Karpas-422 (cell line): ENCODE measurements at places on chromosomes 13 and 19.
A peak's percentile ranks its signal among the peaks of the same experiment; 100 is the strongest.

DNA sequence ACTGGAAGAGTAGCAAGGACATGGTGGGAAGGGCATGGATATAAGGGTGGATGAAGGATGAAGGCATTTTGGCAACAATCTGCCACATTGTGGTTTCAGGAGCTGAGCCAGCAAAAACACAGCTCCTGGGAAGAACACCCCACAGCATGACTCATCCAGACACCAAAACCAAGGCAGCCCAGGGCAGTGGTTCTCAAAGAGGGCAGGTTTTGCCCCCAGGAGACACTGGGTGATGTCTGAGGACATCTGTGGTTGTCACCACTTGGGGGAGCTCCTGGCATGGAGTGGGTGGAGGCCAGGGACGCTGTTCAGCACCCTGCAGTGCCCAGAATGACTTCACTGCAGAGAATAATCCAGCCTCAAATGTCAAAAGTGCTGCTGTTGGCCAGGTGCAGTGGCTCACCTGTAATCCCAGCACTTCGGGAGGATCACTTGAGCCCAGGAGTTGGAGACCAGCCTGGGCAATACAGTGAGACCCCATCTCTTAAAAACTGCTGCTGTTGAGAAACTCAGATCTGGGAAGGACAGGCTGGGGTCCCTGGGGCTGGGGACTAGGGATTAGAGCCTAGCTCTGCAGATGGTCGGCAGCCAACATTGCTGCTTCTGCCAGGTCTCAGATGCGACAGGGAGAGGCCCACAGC lies 16.1 kb downstream of the ZFR2 start:
- DNase-seq: peak; percentile 48

DNA sequence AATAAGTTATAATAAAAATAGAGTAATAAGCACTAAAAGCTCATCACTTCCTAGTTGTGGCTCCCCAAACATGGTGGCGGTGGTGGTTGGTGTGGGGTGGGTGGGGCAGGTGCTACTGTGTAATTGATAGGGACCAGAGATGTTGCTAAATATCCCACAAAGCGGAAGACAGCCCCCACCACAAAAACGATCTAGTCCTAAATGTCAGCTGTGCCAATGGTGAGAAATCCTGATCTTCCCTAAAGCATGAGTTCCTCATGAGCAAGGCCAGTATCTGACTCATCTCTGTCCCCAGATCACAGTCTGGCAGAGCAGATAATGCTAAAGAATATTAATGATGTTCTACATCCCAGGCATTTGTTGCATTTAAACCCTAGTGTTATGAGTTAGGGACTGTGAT lies 1.9 kb upstream of the EDDM13 start:
- no peak for DNase-seq

- no peak for DNase-seq
Observed at GRCh38 chr19:17431417-17431816, 11.6 kb downstream of the MVB12A start.

- no peak for DNase-seq
Observed at GRCh38 chr19:28332886-28333285, 880.1 kb downstream of the UQCRFS1 start.

DNA sequence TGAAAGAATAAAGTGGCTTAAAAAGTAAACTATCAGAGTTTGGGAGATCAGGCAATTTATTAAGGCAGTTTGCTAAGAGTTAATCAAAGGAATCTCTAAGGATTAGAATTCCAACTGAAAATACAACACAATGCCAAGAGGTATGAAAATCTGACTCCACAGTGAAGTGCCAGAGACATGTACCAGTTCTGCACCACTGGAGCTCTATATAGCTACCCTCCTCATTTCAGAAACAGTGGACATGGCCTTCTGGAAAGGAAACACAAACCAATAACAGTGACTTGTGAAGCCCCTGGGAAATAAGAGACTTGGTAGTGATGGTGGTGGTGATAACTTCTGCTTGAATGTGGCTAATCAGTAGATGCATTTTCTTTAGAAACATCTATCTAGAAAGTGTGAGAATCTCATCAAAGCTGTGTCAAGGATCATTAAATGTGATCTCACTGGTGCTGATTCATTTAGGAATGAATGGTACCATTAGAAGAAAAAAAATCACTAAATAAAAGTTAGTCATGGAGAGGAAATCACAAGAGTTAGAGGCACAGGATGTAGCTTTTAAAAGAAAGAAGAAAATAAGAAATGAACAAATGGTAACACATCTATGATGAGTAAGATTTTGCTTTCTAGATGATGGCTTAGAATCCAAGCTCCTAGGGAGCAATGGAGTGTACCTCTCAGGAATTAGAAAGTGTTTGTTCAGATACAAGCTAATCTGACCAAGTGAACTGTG lies 20.1 kb upstream of the N4BP2L1 start:
- DNase-seq: peak; percentile 19

DNA sequence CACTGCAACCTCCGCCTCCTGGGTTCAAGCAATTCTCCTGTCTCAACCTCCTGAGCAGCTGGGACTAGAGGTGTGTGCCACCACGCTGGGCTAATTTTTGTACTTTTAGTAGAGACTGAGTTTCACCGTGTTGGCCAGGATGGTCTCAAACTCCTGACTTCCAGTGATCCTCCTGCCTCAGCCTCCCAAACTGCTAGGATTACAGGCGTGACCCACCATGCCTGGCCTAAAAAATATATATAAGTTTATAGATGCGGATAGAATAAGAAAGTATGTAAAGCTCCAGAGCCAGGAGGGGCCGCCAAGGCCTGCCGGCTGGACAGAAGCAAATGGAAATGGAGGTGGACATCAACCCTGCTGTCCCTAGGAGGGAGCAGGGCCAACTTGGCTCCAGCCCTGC lies 66.0 kb downstream of the COL4A1 start:
- DNase-seq: no peak

DNA sequence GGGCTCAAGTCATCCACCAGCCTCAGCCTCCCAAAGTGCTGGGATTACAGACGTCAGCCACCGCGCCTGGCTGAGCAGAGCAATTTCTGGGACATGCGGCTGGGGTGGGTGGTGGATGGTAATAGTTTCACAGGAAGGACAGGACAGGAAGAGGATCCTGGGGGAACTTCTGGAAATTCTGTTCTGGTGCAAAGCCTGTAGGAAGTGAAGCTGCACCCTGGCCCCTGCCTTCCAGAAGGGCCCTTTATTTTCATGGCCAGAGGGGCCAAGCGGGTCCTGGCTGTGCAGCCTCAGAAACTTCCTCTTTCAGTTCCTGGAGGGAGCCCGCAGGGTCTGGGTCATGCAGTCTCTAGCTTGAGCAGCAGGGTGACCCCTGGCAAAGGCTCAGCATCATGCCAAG lies 15.7 kb downstream of the FEM1A start:
- DNase-seq: peak; percentile 67

- DNase-seq: no peak
Observed at GRCh38 chr13:39957868-39958677, 302.6 kb downstream of the COG6 start.

DNA sequence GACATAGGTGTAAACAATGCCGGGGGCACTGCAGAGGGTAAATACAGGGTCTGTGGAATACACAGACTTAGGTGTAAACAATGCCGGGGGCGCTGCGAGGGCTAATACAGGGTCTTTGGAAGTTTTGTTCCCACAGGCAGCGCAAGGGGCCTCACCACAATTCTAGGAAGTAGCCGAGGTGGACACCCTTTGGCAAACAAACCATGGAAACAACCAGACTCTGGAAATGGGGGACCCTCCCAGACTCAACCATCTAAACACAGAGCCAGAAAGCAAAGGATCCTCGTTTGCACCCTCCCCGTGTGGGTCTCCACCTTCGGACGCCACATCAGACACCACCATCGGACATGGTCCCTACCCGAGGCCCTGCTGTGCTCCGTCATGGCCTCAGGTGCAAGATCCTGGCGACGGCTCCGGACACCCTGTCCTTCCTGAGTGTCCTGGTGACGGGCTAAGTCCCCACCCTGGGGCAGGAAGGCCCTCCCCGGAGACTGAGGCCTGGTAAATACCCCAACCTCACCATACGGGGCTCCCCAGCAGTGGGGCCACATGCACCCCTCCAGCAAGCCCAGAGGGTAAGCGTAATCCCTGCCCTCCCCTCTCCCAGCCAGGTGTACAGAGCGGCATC lies 16.7 kb upstream of the PLPP2 start:
- DNase-seq: no peak

GRCh38 chr13:52394586-52394985 lies 11.4 kb downstream of the THSD1 start:
- no peak for DNase-seq
